H1 (cell line): ENCODE measurements at places on chromosomes 6 and 20.

GRCh38 chr6:106792536-106793236, 163.3 kb downstream of the QRSL1 start:
- DNase-seq, result no peak

- no peak for DNase-seq
Measured at GRCh38 chr20:46720776-46721425, 11.5 kb downstream of the SLC2A10 start.

GRCh38 chr20:44180814-44181213, 6.2 kb downstream of the JPH2 start:
- DNase-seq, result peak; percentile 34

- DNase-seq, result no peak
Measured at GRCh38 chr6:51892750-51893149, 194.7 kb downstream of the PKHD1 start.
